ENCODE measurements at places on chromosomes 5 and 9.

GRCh38 chr9:18826248-18826647, 206.8 kb downstream of the SAXO1 start:
- no peak for DNase-seq

GRCh38 chr5:116216246-116216645, 131.4 kb downstream of the COMMD10 start:
- no peak for DNase-seq

DNA sequence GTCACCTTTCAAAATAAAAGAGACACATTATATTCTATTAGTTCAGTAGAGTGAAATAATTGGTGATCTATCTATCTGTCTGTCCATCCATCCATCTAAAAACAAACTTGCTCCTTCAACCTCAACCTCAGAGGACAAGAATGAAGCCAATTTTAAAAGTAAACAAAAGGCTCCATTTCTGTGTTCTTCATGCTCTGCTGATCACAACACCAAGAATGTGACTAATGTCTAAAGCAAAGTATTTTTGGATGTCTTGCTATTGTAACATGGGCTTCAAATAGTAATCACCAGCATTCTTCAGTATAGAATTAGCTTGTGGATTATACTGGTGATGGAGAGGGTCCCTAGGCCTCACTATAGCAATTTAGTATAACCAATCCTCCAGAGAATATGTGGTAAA, 1304.4 kb downstream of the MAT2B start:
- no peak for DNase-seq

- no peak for DNase-seq
Observed at GRCh38 chr9:20409321-20410092, 212.8 kb downstream of the MLLT3 start.

GRCh38 chr9:127966416-127967150, 14.2 kb downstream of the EEIG1 start:
- DNase-seq: no peak

DNA sequence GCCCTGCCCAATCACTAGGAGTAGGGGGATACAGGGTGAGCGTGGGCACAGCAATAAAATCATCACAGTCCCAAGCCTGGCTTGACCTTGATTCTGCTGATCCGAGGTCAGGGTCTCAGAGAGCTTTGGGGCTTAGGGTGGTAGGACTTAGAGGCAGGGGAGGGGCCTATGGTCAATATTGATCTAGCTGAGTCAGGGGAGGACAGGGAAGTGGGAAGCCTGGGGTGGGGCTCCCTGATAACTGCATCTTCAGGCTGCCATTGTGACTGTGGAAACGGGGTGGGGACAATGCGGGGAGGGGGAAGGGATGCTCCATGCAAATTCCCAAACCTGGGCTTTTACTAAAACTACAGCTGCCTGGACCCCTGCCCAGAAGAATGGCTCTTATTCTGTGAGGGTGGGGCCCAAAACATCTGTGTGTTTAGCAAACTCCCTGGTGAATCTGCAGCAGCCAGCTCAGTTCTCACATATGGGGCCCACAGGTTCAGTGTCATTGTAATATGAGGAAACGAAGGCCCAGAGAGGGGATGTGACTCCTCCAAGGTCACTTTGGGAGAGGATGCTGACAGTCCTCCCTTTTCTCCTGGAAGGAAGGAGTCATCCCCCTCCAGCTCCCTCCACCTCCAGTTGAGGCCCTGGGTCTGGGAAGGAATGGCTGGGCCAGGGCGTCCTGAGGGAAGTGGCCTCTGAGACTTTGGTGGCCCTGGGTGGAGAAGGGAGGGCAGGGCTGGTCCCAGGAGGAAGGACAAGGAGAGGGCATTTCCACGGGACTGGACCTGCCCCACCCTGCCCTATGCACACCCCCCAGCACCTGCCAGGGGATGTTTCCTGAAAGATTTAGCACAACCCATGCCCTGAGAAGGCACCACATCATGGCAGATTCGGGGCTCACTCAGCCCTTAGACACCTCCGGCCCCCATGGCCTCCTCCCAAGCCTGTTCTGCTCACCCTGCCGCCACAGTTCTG, 26.4 kb downstream of the SLC6A7 start:
- no peak for DNase-seq

DNA sequence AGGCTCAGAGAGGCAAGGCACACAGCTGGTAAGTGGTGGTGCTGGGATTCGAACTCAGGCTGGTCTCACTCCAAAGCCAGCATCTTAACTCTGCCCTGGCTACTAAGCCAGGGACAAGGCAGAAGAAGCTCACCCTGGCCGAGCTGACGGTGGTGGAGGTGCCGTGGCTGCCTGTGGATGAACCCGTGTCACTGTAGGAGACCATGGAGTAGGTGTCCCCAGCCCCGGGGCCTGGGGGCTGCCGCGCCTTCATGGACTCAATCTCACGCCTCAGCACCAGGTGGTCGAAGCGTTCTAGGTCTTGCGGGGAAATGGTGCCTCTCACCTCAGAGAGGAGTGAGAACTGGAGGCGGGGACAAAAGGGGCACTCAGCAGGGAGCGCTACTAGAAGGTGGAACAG, 35.4 kb upstream of the AKNA start:
- DNase-seq: no peak

DNA sequence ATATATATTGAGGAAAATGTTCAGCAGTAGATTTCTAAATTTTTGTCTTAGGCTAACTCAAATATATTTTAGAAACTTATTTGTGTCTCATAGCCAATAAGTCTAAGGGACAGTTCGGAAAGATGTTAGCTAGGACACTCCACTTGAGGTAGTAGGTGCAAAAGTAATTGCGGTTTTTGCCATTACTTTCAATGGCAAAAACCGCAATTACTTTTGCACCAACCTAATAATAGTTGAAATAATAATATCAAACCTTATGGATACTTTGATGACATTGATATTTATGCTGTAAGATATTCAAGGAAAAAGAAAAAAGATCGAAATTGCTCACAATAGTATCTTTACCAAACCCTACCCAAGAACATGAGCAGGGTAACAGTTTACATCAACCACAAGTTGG, 555.5 kb upstream of the ST8SIA4 start:
- DNase-seq: no peak

DNA sequence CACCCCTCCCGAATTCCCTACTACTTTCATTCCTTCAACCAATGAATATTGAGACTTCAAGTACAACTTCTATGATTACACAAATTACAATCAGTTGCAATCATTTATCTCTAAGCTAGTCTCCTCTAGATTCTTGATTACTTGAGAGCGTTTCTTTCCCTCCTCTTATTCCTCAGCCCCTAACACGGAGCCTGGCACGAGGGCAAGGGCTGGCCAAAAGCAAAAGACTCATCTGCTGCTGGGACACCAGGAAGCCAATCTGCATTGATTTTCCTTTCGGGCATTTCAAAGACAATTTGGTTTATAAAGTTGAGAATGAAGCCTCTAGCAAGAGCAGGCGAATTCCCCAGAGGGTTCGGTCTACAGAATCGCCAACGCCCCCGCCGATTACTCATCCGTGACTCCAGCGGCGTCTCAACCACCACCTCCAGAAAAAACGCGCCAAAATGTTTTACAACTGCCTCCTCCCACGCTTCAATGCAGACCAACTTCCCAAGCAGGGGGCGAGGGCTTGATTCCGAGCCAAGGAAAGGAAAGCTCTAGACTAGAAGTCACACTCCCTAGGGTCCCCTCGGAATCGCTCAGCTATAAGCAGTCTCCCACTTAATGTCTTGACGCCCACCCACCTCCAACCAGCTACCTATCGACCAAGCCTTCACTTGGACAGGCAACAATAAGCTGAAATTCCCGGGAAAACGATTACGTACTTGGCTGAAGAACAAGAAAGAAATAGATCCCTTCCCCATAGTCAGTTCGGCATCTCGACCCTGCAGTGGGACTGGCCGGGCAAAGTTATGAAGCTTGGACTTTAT, 1.5 kb downstream of the PCSK1 start:
- DNase-seq: no peak

DNA sequence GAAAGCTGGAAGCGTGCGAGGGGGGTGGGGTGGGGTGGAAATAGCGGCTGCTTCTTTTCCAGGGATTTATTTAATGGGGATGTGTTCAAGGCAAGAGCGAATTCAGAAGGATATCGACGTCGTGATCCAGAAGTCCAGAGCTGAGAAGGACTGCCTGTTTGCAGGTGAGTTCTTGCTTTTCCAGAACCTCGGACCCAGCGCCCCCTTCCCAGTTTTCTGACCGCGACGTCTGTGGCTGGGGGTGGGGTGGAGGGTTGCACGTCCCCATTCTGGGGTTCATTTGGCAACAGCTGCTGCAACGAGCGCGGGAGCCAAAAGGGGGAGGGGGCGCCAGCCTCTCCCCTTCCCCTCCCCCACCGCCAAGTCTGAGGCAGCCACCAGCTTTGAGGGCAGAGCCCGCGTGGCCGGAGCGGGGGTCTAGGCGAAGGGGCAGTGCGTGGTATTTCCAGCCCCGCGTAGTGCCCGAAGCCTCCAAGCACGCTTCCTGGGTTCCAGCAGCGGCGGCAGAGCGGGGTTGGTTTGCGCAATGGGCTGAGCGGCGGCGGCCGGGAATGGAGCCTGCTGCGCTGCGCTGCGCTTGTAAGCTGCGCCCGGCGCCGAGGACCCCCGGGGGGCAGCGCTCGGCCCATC, 701 bp downstream of the PARP8 start:
- no peak for DNase-seq

GRCh38 chr9:38003230-38003629, 65.8 kb downstream of the SHB start:
- peak; percentile 17 for DNase-seq

- DNase-seq: no peak
Observed at GRCh38 chr9:104970271-104970987, 42.5 kb upstream of the ABCA1 start.

- DNase-seq: no peak
Observed at GRCh38 chr5:112794410-112794809, 56.7 kb downstream of the APC start.

GRCh38 chr5:147880487-147880886, 2.0 kb downstream of the SCGB3A2 start:
- no peak for DNase-seq

DNA sequence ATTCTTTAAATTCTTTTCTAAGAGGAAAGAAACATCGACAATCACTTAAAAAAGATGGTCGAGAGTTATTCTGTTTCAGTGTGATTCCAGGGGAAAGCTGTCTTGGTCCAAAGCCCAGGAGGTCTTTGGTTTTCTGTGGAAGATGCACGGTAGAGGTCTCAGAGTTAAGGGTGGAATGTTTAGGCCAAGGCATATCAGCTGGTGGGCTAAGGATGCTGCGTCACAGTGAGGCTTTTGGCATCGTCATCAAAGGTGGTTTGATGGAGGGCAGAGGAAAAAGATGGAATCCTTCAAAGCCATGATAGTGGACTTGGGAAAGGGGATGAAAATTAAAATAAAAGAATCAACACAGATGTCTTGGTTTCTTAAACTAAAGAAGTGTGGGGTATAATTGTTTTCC, 137.3 kb upstream of the ANKH start:
- DNase-seq: no peak

GRCh38 chr9:25703701-25704357, 25.6 kb upstream of the TUSC1 start:
- DNase-seq: no peak

- DNase-seq: no peak
Observed at GRCh38 chr5:94263068-94263467, 355.3 kb downstream of the KIAA0825 start.

DNA sequence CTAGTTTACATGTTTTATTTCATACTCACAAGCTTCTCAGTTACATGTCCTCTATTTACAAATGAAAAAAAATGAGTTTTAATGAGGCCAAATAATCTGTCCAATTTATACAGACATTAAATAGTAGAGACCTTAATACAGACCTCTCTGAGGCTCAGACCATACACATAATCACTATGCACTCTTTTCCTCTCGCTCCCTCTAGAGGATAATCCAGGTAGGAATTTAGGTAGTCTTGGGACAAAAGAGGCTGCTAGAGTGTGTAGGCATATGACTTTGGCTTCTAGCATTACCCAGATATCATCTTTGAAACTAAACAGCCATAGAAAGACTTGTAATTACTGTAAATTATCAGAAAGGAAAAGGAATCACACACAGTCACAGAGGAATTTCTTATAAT, 444.7 kb downstream of the HINT1 start:
- DNase-seq: no peak
